RPMI7951 (cell line): ENCODE measurements at places on chromosomes 1 and 21. TPM values are rescaled to one million over a fixed set of nuclear protein-coding genes. Genes with fewer than 3 reads are reported as not detected.

Gene BATF3
- 0.60 and 0.88 TPM in 2 replicates for total RNA-seq

Gene B3GALT2
- total RNA-seq: 0.49 and 0.96 TPM in 2 replicates

Gene C1orf87
- not detected in 2 replicates for total RNA-seq

Gene C4BPA
- not detected in 2 replicates for total RNA-seq

Gene PTCH2
- under 0.01 and 0.12 TPM in 2 replicates for total RNA-seq

Gene ATP1A4
- not detected in 2 replicates for total RNA-seq
